ENCODE measurements at places on chromosomes 1 and 21.

GRCh38 chr1:46131093-46131492, 1.3 kb downstream of the PIK3R3 start:
- no peak for DNase-seq

- DNase-seq: no peak
Observed at GRCh38 chr1:228108055-228108690, 926 bp downstream of the MRPL55 start.

GRCh38 chr1:84479998-84480397, 932 bp downstream of the RPF1 start:
- peak; percentile 21 for DNase-seq

DNA sequence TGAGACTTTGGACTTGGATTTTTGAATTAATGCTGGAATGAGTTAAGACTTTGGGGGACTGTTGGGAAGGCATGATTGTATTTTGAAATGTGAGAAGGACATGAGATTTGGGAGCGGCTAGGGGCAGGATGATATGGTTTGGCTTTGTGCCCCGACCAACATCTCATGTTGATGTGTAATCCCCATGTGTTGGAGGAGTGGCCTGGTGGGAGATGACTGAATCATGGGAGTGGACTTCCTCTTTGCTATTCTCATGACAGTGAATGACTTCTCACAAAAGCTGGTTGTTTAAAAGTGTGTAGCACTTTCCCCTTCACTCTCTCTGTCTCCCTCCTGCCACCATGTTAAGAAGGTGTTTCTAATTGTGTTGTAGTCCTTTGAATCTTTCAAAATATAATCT, 9.3 kb upstream of the PHGDH start:
- no peak for DNase-seq

- no peak for DNase-seq
Observed at GRCh38 chr1:18266391-18266790, 158.8 kb downstream of the IGSF21 start.

GRCh38 chr1:69523032-69523431, 44.7 kb upstream of the LRRC7 start:
- no peak for DNase-seq

DNA sequence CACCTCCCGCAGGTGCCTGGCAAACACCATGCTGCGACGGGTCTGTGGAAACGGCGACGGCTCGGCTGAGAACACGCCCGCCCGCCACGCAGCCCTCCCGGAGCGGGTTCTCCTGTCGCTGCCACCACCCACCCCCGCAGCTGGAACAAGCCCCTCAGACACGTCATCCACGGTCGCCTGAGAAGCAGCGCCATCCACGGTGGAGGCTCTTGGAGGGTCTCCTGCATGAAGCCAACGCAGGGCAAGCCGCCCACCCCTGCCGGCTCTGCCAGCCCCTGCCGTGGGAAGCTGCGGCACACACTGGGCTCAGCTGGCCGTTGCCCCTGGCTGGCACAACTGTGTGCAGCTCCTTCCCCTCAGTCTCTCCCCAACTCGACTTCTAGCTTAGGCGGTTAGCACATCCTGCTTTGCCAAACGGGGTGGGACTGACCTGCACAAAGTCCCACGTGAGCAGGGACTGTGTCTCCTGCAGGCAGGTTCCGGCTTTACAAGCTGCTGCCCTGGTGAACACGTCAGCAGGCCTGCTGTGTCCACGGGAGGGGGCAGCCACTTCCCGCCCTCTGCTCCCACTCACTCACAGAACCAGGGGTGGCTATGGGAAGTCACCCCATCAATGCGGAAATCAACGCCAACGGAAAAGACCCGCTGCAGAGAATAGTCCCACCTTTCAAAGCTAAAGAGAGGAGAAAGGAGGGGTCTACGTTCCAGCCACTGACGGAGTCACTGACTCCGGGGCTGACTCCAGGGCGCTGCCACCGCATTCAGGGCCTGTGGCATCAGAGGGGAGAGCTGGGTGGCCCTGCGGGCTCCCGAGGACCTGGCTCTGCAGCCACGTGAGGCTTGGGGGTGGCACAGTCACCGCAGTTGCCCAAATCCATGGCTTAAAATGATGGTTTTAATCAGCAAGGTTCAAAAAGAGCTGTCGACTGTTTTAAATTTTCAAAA, 10.3 kb downstream of the POFUT2 start:
- no peak for DNase-seq

All from GM13976 (cell line).